ENCODE measurements at places on chromosomes 11 and 22.

- peak; percentile 79 for DNase-seq
These were observed 2.0 kb downstream of the MRGPRF start for GRCh38 chr11:69010964-69011623.

- peak; percentile 34 for DNase-seq
These were observed 11.1 kb upstream of the OR56B4 start for GRCh38 chr11:6096417-6096816.

- peak; percentile 75 for DNase-seq
These were observed 87.3 kb downstream of the CCDC73 start for GRCh38 chr11:32706985-32707741.

DNA sequence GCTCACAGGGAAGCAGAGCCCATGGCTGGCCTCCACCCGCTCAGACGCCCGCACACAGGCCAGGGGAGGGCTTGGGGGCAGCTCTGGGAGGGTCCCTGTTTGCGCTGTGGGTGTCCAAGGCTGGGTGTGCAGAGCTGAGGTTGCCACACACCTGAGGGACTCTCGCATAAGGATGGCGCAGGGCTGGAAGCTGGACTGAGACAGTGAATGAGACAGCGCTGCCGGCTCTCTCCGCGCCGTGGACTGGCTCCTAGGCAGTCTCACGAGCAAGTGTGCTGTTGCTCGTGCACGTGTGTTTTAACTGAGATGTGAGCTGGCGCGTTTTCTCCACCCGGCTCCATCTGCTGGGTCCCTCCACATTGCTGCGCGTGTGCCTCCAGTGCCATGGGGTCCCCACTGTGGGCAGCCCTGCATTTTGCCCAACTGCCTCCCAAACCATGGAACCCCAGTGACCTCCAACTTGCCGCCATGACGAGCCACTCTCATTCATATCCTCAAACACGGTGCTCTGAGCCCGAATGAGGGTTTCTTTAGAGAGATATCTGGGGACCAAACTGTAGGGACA is 4.2 kb upstream of the BID start:
- DNase-seq: no peak

DNA sequence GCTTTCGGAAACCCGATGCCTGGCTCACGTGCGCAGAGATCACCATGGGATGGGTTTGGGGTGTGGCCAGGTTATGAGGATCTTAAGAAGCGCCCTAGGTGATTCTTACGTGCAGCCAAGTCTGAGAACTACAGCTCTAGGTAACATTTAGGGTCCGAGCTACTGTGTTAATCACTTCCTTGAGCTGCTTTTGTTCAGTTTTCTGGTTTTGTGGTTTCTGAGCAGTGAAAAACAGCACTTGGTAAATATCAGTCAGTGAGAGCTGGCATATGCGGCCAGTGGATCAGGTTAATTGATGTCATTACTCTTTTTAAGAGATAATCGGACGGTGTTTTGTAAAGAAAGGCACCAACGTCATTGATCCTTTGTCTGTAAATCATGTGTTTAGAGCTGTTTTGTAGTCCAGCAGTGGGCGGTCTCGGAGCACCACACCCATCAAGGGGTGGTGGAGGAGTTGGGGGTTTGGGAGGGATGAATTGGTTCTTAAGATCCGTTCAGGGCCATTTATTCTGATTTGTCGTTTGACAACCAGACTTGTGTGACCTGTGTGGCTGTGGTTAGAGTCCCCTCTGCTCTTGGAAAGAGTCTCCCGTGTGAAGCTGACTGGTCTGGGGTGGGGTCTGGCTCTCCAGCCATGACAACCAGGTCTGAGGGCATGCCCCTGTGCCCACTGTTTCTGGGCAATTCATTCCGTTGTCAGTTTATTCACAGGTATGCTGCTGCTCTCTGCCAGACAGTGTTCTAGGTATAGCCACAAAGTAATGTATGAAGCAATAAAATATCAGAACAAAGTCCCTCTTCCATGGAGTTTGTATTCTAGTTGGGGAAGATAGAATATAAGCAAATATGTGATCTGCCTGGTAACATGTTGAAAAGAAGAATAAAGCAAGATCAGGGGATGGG is 61.9 kb upstream of the SORL1-AS1 start:
- DNase-seq: no peak

GRCh38 chr22:17965538-17966402 is 58.6 kb downstream of the MICAL3 start:
- DNase-seq: no peak

- DNase-seq: peak; percentile 79
These were observed 143.2 kb downstream of the BBOX1 start for GRCh38 chr11:27183672-27184457.

DNA sequence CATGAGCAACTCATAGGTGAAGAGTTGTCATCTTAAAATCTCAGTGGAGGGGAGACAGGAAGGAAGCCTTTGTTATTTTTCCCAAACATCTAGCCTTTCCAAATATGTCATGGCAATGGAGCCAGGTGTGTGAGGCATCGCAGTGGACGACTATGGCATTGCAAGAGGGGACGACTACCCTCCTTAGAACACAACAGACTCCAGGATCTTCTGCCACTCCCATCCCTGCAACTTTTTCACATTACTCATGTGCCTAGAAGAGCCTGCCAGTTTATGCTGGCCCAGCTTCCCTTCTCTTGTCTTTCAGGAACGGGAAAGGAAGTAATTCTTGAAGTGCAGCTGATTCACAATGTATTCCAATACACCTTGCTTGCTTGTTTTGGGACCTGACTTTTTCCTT is 1008.4 kb downstream of the OPCML start:
- DNase-seq: peak; percentile 11

DNA sequence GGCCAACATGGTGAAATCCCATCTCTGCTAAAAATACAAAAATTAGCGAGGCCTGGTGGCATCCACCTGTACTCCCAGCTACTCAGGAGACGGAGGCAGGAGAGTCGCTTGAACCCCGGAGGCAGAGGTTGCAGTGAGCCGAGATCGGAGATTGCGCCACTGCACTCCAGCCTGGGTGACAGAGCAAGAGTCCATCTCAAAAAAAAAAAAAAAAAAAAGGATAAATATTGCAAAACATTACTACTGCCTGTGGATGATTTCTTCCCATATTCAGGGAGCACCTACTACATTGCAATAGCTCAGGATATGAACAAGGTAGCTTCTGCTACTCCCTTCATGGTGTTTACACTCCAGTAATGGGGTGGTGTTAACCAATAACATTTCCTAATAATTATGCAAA is 980.6 kb downstream of the NTM start:
- no peak for DNase-seq

DNA sequence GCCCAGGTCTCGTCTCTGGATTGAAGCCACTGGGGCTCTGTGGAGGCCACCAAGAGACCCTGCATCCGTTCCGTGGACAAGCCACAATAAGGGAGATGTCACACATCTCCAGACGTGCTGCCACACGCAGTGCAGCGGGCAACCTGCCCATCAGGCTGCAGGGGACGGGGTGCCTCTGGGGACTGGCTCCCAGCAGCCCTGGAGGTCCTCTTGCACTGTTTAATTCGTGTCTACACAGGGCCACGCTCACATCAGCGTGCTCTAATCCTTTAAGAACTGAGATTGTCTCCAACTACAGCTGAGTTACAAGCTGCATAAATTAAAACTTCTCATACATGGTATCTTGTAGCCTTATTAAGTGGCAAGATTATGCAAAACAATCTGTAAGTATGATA is 1232.2 kb downstream of the BRD1 start:
- DNase-seq: no peak

GRCh38 chr11:109547356-109548027 is 125.5 kb downstream of the C11orf87 start:
- DNase-seq: no peak

DNA sequence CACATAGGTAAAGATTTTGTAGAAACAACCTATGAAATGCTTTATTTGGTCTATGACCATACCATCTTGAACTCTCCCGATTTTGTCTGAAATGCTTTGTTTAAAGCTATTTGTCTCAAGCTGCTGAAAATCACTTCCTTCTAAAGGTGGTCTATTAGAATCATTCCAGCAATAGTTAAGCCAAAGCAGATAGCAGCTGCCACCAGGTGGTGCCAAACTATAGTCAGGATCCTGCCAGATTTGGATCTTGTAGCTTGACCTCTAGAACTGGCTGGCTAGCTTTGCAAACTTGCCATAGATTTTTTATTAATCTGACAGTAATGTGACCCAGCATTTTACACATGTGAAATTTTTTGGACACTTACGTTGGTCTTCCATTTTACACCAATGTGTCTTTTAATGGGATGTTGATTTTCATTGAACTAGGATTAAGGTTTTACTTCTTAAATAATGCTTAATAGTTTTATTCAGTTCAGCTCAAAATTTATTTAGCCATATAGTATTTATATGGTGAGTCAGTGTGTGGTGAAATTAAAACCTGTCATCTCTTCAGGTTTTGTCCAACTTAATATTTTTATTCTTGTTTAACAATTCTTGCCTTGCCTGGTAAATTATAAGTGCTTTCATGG is 19.7 kb downstream of the CTR9 start:
- peak; percentile 71 for DNase-seq

DNA sequence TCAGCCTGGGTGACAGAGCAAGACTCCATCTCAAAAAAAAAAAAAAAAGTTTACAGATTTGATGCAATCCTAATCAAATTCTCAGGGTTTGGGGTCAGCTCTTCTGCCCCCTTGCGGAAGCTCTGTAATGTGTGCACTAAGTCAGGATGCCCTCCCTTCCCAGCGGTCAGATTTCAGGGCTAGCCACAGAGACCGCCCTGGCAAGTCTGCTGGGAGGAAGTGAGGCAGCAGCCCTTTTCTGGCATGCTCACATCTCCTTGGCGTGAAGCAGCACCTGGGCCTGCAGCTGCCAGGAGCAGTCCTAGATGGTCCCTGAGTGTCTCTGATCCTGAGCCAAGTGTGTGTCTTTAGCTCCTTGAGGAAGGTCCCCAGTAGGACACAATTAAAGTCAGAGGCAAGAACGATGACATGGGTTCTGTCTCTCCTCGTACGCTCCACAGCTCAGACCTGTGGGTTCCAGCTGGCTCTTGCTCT is 10.9 kb upstream of the APOBEC3C start:
- peak; percentile 87 for DNase-seq

GRCh38 chr11:723120-723883 is 17.3 kb downstream of the EPS8L2 start:
- DNase-seq: peak; percentile 89

GRCh38 chr22:39514373-39514973 is 5.9 kb upstream of the ATF4 start:
- DNase-seq: peak; percentile 59

DNA sequence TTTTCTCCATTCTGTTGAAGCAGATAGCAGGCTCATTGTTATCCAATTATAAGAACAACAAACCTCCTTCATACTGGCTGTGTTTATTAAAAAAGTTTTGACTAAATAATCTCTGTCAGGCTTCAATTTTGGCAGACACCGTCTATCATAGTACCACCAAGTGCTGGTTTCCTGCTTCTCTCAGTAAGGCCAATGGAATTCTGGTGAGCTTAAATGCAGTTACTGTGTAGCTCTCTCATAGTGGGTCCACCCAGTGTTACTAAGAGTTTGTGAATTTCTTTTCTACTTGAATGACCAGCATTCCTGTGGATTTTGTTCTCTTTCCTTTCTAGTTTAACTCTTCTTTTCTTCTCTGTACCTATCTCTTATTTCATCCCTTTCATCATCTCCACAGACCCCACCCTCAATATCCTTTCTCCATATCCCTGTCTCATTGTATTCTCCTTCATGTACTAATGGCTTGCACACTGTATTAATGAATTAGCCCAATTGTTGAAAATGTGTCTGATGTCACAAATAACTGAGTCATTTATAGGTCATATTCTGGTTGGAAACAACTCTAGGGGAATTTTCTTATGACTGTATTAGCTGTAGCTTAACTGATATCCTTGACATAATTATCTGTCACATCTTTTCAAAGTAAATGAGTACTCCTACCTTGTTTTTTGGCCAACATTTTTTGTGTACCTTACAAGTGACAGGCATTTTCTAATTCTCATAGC is 372.1 kb downstream of the FAT3 start:
- DNase-seq: no peak

- no peak for DNase-seq
These were observed 8.4 kb upstream of the PATZ1 start for GRCh38 chr22:31354515-31354914.

DNA sequence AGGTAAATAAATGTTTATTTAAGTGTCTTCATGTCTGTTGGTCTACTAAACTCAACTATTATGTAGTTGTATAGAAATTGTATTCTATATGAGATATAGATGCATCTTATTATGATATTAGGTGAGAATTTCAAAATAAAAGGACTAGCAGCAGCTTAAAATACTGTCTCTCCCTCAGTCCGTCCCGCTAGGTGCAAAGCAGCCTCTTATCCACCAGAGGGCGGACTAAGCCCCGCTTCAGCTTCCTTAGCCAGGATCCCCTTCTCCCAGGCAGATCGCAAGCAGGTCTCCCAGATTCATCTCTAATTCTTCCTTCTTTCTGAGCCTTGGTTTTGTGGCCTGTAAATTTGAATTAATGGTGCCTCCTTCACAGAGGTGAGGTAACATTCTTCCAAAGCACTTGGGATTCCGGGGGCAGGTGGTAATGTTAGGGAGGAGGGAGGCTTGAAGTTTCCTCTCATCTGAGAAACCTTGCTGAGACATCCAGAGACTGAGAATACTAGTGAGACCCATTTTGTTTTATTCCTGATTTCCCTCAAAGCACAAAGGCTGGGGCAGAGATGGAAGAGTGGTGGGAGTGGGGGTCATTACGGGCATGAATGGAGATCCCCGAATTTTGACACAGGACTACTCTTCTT is 13.5 kb upstream of the INSC start:
- DNase-seq: peak; percentile 80

DNA sequence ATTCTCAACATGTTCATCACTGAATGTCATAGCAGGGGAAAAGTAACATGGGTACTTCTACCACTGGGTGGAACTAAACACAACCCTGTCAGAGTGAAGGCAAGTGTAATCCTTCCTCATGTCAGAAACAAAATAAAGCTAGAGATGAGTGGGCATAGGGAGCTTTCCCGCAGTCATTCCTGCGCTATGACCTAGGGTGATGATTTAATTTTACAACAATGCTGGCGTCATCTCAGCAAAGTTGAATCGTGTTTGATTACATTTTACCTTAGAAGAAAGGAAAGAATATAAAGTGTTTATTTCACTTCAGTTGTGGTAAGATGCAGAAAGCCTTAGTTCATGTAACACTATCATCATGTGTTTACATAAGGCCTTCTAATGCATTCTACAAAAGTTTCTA is 355.6 kb downstream of the METTL15 start:
- no peak for DNase-seq

DNA sequence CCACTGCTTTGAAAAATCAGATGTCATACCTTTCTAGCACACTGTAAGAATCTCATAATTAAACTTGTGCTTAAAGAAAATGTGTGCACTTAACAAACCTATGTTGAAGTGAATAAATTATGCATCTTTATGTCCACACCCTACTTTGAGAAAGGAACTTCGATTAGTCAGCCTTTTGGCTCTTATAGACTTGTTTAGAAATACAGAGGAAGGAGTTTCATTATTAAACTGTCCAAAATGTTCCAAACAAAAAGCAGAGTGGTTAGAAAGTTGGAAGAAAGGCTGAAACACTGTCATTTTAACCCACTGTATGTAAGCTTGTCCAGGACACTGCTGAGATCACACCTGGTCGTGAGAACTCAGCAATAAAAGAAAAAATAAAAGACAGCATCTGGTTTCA is 863.2 kb upstream of the CHORDC1 start:
- no peak for DNase-seq

Data from DMS53 (cell line).